ENCODE measurements at places on chromosomes 2 and 18.
A peak's percentile ranks its signal among the peaks of the same experiment; 100 is the strongest.

DNA sequence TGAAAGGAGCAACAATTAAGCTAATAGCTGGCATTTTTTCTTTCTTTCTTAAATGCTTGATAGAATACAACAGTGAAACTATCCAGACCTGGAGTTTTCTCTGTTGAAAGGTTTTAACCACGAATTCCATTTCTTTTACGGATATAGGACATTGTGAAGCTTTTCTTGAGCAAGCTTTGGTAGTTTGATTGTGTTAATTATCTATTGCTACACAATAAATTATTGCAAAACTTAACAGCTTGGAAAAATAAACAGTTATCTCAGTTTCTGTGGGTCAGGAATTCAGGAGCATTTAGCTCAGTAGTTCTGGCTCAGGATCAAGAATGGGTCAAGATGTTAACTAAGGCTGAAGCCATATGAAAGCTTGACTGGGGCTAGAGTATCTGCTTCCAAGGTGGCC lies 11.7 kb downstream of the PHOSPHO2 start:
- no peak for DNase-seq

DNA sequence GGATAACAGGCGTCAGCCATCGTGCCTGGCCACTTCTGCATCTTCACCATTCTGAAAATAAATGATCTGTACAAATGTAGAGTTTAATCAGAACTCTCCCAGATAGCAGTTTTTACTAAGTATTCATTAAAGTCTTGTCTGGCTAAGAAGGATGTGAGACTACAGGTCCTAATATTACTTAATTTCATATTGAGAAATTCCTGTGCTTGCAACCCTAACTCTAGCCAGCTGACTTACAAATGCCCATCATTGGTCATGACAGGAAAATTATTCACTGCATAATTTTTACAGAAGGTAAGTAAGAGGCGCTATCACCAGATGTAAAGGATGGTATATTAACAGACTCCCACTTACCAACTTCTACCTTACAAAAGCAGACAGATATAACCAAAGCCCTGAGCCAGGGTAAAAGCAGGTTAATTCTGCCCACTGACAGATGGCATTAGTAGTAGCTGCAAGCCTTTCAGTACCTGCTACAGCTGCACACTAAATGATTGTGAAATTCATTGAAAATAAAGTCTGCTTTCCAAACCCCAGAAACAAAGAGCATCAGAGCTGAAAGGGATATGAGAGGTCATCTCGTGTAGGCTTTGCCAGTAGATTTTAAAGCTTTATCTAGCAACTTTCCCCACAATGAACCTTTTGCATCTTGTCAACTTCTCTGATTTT lies 271.3 kb upstream of the STON1 start:
- DNase-seq, result no peak

- DNase-seq, result no peak
These were observed 80.4 kb upstream of the RNU4ATAC start for GRCh38 chr2:121450301-121450700.

DNA sequence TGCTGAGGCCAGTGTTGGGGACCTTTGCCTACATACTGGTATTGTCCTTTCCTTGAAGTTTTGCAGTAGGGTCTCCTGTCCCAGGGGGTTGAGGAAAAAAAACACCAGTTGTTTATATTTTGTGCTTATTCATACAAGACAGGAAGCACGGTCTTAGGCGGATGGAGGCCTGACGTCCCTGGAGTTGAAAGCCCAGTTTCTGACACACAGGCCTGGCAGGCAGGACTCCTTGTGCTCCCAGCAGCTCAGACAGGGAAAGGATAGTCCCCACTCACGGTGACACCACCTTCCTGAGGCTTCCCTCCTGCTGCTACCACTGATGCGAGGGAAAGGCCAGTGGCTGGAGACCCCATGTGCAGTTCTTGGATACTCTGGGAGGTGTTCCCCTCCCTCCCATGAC lies 15.5 kb upstream of the SP100 start:
- no peak for DNase-seq

DNA sequence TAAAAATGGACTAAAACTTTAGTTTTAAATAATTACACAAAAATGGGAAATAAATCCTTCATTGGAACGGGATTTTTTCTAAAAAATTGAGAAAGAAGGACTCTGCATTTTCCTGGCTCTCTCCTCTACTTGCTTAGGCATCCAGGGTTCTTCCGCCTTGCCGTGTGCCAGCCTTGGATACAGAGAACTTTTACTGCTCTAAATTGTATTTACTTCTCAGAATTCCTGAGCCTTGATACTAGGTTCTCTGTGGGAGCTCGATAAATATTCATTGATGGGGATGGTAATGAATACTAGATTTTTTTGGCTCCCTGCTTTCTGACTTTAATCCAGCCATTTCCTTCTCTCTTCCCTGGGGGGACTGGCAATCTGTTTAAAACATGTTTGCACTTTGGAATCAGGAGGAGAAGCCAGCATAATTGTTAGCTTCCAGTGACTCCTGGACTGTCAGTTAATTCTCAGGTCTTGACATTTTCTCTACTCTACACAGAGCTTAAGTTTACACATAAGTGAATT lies 746.1 kb upstream of the LRRTM1 start:
- no peak for DNase-seq

DNA sequence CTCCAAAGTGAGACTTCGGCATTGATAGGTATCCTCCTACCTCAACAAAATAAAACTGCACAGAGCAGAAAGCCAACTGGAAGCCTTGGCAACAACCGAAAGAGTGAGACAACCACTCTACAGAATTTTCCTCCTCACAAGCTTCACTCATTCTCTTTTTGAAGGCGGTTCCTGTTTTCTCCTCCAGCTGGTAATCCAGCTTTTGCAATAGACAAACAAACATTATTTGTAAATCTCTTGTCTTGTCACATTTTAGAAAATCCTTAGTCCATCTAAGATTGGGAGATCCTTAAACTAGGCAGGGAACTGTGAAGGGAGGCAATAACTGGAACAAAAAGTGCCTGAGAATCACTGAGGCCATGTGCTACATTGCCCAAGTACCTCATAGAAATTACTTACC lies 332.4 kb downstream of the BCL11A start:
- no peak for DNase-seq

DNA sequence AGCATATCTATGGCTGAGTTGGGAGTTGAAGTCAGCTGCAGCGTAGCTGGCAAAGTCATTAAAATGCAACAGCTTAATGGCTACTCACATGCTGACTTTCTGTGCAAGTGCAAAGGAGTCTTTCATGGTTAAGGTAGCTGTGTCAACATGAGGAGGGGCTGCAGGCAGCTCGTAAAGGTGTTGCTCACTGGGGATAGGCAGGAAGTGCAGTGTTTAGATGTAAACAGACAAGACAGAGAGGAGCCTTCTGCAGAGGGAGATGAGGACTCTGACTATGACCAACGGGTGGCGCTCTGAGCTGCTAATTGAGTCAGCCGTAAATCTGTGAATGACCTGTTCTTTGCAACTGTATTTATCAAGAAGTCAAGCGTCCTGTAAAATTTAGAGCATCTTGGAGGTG lies 22.3 kb upstream of the CAVIN2 start:
- DNase-seq, result no peak

GRCh38 chr2:177682006-177682405 lies 289.4 kb downstream of the AGPS start:
- DNase-seq, result no peak

DNA sequence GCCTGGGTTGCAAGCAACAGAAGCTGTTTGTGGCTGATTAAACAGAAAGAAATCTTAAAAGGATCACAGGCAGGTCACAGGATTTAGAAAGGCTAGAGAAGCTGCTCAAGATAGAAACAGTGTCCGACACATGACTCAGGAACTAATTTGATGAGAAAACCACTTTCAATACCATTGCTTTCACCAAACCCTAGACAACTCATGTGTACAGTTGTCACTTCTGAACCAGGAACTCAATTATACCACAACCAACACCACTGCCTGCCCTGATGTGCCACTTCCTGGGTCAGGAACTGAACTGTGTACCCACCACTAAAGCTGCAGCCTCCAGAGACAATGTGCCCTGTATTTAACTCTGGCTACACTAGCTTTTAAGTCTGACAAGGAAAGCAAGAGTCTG lies 56.0 kb downstream of the TMEM247 start:
- DNase-seq, result peak; percentile 60

DNA sequence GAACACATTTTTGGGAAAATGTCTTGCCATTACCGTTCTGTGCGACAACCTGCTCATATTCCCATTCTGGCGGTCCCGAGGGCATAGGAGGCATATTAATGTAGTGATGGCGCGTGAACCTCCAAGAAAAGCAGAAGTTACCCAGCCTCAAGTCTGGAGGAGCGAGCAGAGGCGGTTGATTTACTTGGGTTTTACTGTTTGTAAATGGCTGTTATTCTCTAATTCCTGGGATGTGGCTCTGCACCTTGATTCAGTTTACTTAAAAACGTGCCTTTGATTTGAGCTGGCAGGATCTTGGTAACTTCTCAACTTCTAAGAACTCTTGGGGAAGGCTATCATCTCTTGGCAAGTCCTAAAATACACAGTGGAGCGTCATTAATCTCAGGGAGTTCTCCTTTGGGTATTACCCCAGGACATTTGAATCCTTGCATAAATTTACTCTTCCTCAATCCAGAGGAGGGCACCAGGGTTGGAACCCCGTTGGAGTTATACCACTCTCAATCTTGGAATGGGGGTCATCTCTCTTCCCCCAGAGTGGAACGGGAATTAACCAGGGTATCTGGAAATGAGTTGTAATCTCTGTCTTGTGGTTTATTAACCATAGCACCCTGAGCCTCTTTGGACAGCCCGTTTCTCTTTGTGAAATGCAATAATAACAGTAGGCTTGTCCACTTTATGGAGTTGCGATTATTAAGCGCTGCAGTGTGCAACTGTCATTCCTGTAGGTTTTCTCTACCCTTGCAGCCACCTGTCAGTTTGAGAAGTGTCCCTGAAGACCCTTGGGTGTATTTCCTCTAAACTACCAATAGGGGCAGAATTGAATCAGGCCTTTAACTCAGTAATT lies 2.1 kb downstream of the HK2 start:
- DNase-seq, result peak; percentile 8

GRCh38 chr2:240375024-240375645 lies 60.3 kb upstream of the GPC1 start:
- no peak for DNase-seq

DNA sequence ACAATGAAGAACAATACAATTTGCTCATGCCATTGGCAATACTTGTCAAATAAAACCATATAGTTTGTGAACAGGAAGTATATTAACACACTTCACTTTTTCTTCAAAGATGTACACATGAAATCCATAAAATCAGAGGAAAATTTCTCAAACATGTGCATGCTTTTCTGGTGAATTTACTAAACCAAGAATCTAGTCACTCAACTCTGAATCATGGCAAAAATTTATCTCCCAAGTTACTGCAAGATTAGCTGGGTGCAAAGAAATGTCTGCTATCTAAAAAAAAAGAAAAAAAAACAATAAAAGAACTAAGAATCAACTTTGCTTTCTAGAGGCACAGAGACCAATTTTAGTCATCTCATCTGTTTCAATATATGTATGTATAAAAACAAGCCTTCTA lies 419.2 kb downstream of the NR4A2 start:
- DNase-seq, result no peak

DNA sequence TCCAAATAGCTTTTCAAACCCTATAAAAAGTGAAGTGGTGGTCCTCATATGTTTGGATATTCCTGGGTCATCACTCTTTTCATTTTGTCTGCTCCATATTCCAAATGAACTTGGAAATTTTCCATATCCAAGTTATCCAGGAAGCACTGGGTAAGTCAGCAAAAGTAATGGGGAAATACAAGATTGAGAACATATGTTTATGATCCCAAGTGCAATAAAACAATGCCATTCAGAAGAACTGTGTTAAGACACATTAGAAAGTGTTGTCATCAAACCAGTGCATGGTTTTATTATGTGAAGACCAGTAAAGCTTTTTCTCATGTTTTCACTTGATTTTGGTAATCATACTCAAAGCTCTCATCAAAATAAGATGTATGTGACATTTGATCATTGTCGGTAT lies 363.4 kb downstream of the RPRM start:
- DNase-seq, result no peak

- no peak for DNase-seq
These were observed 80.8 kb downstream of the INPP5D start for GRCh38 chr2:233140978-233141377.

GRCh38 chr18:1244397-1245122 lies 339.9 kb downstream of the ADCYAP1 start:
- no peak for DNase-seq

Measured in CD4-positive, alpha-beta T cell treated with Interferon alpha-2 for 1 hour (primary cell).